ENCODE measurements at places on chromosomes 5 and 9. TPM values are rescaled to one million over a fixed set of nuclear protein-coding genes. Genes with fewer than 3 reads are reported as not detected.

GRCh38 chr9:92808726-92809451 lies 44.3 kb upstream of the BICD2 start:
- peak overlapping the region; percentile 92 for H3K4me3 ChIP-seq
- DNase-seq = peak; percentile 89
- H3K4me1 ChIP-seq = peaks cover 13% of the 10 kb centered on the region
- H3K27me3 ChIP-seq = peaks cover 60% of the 10 kb centered on the region
- H3K36me3 ChIP-seq = no peaks in the 10 kb centered on the region

- no peaks in the 10 kb centered on the region for H3K36me3 ChIP-seq
- no peak overlapping the region for H3K27ac ChIP-seq
- no peaks in the 10 kb centered on the region for H3K27me3 ChIP-seq
- no peaks in the 10 kb centered on the region for H3K4me1 ChIP-seq
Measured at GRCh38 chr9:72978744-72979143, 25.9 kb upstream of the ALDH1A1 start.

- H3K27ac ChIP-seq = no peak overlapping the region
- H3K4me3 ChIP-seq = no peak overlapping the region
- no peak for DNase-seq
- peaks cover 48% of the 10 kb centered on the region for H3K27me3 ChIP-seq
- no peaks in the 10 kb centered on the region for H3K36me3 ChIP-seq
- H3K4me1 ChIP-seq = peaks cover 46% of the 10 kb centered on the region
Measured at GRCh38 chr9:126472948-126473298, 140.8 kb upstream of the LMX1B start.

The NR5A1 gene
- not detected for total RNA-seq

The LHX6 gene
- total RNA-seq = not detected

- no peaks in the 10 kb centered on the region for H3K27me3 ChIP-seq
- no peaks in the 10 kb centered on the region for H3K36me3 ChIP-seq
- H3K4me3 ChIP-seq = no peak overlapping the region
- H3K4me1 ChIP-seq = peaks cover 2% of the 10 kb centered on the region
Measured at GRCh38 chr5:91946870-91947269, 563.8 kb upstream of the ARRDC3 start.

DNA sequence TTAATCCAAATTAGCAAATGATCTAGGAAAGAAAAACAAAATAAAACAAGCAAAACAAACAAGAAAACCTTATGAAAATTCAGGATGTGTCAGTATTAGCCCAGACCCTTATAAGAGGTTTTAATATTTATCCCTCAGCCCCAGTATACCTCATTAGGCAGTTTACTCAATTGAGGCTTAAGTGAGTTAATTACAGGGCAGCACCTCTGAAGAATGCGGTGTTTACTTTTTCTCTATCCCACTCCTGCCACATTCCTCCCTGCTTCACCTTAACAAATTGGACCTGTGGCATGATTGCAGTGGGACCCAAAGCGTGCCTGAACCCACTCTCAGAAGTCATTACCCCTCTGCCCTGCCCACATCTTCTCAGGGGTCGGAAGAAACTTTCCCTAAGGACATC lies 67.1 kb downstream of the SIL1 start:
- no peak for DNase-seq
- no peaks in the 10 kb centered on the region for H3K27me3 ChIP-seq
- no peaks in the 10 kb centered on the region for H3K4me1 ChIP-seq
- peaks cover 3% of the 10 kb centered on the region for H3K36me3 ChIP-seq
- H3K27ac ChIP-seq = no peak overlapping the region

The APBB3 gene
- 16.5 TPM for total RNA-seq

- no peaks in the 10 kb centered on the region for H3K36me3 ChIP-seq
- no peak overlapping the region for H3K4me3 ChIP-seq
- no peak overlapping the region for H3K27ac ChIP-seq
Measured at GRCh38 chr9:87667164-87667738, 58.7 kb upstream of the CTSL start.

The CEL gene
- total RNA-seq = 2.0 TPM

The CCDC183 gene
- 0.14 TPM for total RNA-seq

DNA sequence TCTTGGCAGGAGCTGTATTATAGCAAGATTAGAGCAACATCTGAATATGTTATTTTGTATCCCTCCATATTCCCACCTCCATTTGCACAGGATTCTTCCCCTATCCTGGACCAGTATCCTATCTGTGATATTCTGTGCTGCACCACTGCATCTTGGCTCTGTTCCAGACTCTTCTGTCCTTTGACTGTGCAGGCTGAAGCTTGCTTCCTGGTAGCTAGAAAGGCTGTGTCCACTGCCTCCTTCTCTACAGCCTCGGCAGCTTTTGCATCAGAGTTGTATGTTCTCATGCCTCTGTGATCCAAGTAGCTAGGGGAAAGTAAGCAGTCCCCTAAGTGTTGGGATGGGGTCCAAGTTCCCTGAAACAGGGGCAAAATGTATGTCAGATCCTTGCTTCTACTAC lies 104.1 kb downstream of the GAS1 start:
- no peaks in the 10 kb centered on the region for H3K36me3 ChIP-seq
- H3K27me3 ChIP-seq = no peaks in the 10 kb centered on the region
- no peak overlapping the region for H3K27ac ChIP-seq
- H3K4me1 ChIP-seq = no peaks in the 10 kb centered on the region
- no peak overlapping the region for H3K4me3 ChIP-seq

DNA sequence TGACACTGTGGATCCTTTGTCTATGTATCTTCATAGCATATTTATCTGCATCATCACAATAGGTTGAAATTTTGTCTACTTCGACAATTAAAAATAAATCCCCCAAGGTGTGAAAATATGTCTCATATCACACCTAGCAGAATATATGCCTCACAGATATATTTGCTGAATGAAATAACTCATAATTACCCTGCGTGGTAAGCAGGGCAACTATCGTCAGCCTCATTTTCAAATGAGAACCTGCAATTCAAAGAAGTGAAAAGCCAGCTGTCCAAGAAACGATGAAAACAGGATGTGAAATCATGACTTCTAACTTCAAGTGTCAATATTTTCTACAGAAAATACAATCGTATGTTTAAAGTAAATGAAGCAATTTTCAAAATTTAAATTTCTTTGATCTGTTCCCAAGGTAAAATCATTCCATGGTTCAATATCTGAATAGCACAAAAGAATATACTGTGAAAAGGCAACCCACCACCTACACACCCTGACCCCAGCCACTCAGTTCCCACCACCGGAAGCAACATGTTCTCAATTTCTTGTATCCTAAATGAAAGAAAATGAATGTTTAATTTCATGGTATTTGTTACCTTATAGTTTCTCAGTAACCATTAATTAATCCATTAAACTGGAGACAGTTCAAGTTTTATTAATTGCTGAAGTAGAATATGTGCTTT lies 57.1 kb downstream of the TBCA start:
- no peak for DNase-seq
- H3K4me1 ChIP-seq = no peaks in the 10 kb centered on the region
- no peak overlapping the region for H3K4me3 ChIP-seq
- H3K27me3 ChIP-seq = no peaks in the 10 kb centered on the region
- peaks cover 3% of the 10 kb centered on the region for H3K36me3 ChIP-seq
- no peak overlapping the region for H3K27ac ChIP-seq

The MYORG gene
- 1.4 TPM for total RNA-seq

The FAM200C gene
- total RNA-seq = 1.4 TPM

DNA sequence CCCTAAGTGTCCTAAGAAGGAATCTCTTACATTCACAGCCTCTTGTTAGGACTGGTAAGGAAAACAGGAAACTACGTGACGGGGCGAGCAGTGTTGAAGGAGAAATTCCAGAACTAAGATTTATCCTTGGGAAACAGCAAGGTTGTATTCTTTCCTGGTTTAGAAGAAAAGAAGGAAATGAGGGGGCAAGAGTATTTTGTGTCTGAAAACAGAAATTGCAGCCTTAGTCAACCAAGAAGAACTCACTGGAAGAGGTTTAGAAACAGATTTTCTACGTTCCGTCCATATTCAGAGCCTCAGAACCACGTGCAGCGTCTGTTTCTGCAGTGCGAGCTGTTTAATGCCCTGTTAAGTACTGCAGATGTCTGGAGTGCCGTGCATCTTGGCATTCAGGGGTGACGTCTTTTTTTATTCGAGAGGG lies 75.2 kb downstream of the GOLPH3 start:
- H3K4me1 ChIP-seq = no peaks in the 10 kb centered on the region
- peaks cover 29% of the 10 kb centered on the region for H3K36me3 ChIP-seq
- H3K4me3 ChIP-seq = no peak overlapping the region
- DNase-seq = no peak
- no peak overlapping the region for H3K27ac ChIP-seq
- no peaks in the 10 kb centered on the region for H3K27me3 ChIP-seq

The UBE2B gene
- total RNA-seq = 109 TPM

- no peaks in the 10 kb centered on the region for H3K36me3 ChIP-seq
- H3K4me1 ChIP-seq = no peaks in the 10 kb centered on the region
- H3K27ac ChIP-seq = no peak overlapping the region
- H3K4me3 ChIP-seq = no peak overlapping the region
Measured at GRCh38 chr9:108801949-108802348, 53.8 kb downstream of the ACTL7B start.

DNA sequence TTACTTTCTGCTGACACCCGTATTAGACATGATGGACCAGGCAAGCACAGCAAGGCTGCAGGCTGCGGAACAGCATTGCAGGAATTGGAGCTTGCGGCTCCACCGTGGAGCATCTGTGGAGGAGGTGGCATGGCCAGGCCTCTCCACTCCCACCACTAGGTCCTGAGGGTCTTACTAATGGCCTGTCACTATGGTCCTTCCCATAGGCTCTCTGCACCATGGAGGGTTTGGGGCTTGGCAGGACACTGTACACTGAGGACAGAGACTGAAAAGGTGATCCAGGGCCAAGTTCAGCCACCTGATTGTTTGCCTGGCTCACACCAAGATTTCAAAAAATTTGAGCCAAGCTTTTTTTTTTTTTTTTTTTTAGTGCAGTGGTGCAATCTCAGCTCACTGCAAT lies 14.3 kb upstream of the ZBTB43 start:
- no peak overlapping the region for H3K4me3 ChIP-seq
- DNase-seq = no peak
- H3K27me3 ChIP-seq = peaks cover 50% of the 10 kb centered on the region
- H3K4me1 ChIP-seq = peaks cover 3% of the 10 kb centered on the region
- H3K36me3 ChIP-seq = no peaks in the 10 kb centered on the region
- no peak overlapping the region for H3K27ac ChIP-seq

GRCh38 chr5:119453040-119453373 lies 710 bp downstream of the HSD17B4 start:
- peak overlapping the region; percentile 95 for H3K4me3 ChIP-seq
- peaks cover 10% of the 10 kb centered on the region for H3K27me3 ChIP-seq
- no peak for DNase-seq
- H3K36me3 ChIP-seq = peaks cover 8% of the 10 kb centered on the region
- H3K4me1 ChIP-seq = peaks cover 15% of the 10 kb centered on the region

- H3K4me1 ChIP-seq = peaks cover 26% of the 10 kb centered on the region
- H3K27ac ChIP-seq = no peak overlapping the region
- no peak overlapping the region for H3K4me3 ChIP-seq
- no peaks in the 10 kb centered on the region for H3K27me3 ChIP-seq
- peaks cover 1% of the 10 kb centered on the region for H3K36me3 ChIP-seq
- peak; percentile 75 for DNase-seq
Measured at GRCh38 chr5:10701567-10702039, 59.4 kb downstream of the DAP start.

DNA sequence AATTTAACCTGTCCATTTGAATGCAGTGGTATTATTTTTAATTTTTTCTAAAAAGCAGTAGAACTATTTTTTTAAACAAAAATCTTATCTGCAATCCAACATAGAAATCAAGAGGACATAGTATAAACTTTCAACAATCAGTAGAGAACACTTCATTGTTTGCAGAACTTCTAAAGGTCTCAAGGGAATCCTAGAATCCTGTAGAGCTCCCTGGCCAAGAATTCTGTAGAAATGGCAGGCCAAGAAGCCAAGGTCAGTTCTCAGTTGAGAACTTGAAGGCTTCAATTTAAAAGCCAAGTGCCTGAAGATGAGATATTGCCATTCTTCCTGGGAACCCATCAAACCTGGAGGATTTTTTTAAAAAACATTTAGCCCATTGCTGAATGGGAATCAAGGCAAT lies 199.2 kb upstream of the KLF4 start:
- no peak for DNase-seq
- no peak overlapping the region for H3K4me3 ChIP-seq
- H3K36me3 ChIP-seq = no peaks in the 10 kb centered on the region
- no peaks in the 10 kb centered on the region for H3K27me3 ChIP-seq
- no peaks in the 10 kb centered on the region for H3K4me1 ChIP-seq

The CEP72 gene
- 33.2 TPM for total RNA-seq

The CETN3 gene
- total RNA-seq = 39.4 TPM

All from activated CD4-positive, alpha-beta T cell treated with anti-CD3 and anti-CD28 coated beads, Interleukin-2, amount 10 ng/mL, durations not matched to agents 24 days and 14 days (primary cell).